ENCODE measurements at places on chromosomes 5 and 9.

DNA sequence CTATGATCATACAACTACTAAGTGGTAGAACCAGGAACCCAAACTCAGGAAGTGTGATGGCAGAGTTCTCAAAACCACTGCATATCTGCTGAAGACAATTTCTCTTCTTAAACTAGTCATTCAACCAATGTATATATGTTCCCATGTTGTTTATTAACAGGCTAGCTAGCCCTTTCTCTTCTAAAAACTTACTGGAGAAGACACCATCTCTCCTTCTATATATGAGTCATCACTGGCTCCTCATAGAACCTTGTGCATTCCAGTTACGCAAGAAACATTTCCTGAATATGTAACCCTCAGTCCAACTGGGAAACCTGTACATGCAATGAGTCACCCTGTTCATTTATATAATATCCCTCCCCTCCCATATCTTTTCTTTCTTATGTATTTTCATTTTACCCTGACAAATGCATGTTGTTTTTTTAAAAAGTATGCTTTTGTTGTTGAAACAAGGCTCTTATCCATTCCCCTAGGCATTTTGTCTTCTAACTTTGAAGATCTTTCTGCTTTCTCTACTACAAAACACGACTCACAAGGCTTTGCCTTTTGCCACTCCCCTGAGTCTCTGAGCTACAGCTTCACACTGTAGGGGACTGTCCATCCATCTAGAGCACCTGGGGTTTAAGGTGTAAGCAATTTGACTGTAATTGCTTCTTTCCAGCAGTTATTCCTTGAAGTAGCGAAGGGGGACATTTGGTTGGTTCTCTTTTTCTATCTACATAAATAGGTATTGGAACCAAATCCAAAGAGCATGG is 119.5 kb downstream of the ANXA1 start:
- no peak for DNase-seq

- DNase-seq: no peak
Measured at GRCh38 chr9:120421977-120422376, 158.0 kb downstream of the CDK5RAP2 start.

DNA sequence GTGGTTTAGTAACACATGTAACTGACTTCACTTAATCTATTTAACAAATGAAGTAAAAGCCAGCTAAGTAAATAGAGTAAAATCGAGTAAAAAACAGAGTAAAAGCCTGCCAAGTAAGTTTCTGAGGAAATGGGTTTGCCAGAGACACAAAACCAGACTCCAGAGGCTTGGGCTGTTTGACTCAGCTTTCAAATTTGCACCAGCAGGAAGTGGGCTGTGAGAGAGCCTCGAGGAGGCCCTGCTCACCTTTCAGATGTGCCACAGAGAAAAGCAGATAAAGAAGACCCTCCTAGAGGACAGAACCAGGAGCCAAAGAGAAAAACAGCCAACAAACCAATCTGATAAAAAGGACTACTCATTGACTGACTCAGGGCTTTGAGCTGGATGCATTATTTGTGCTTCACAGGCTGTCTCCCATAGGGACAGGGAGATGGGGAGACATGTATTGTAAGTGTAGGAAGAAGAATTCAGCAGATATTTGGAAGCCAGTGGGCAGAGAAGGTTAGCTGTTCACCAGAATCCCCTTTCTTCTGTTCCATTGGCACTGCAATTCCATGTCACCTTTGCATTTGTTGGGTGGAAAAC is 14.4 kb upstream of the AMACR start:
- DNase-seq: no peak

- no peak for DNase-seq
Measured at GRCh38 chr9:72980600-72981265, 27.9 kb upstream of the ALDH1A1 start.

- no peak for DNase-seq
Measured at GRCh38 chr9:93589688-93590087, 13.3 kb downstream of the PHF2 start.

DNA sequence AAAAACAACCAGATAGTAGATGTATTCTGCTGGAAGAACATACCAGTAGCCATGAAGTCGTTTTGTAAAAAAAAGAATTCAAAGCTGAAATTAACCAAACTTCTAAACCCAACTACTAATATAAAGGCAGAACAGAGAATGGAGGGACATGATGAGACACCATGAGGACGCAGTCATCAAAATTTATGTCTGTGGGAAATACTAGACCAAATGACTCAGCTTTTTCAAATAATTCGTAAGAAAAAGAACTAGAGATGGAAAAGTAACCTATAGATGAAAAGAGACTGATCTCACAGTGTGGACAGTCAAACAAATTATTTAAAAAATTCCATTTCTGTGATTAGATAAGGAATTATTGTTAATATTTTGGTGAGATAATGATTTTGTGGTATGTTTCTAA is 10.3 kb downstream of the TTC23L start:
- DNase-seq: no peak

- DNase-seq: no peak
Measured at GRCh38 chr9:92764381-92764987, at the start of gene BICD2. Gene BICD2, minus strand, starts transcription at chr9:92764833. Its CDS starts 89 bp downstream, at chr9:92764744.

- DNase-seq: no peak
Measured at GRCh38 chr5:98588215-98588614, 185.2 kb upstream of the RGMB start.

Data from DMS79 treated with DMSO at 0.1 percent for 48 hours (cell line).